ENCODE measurements at places on chromosomes 3 and 15.

DNA sequence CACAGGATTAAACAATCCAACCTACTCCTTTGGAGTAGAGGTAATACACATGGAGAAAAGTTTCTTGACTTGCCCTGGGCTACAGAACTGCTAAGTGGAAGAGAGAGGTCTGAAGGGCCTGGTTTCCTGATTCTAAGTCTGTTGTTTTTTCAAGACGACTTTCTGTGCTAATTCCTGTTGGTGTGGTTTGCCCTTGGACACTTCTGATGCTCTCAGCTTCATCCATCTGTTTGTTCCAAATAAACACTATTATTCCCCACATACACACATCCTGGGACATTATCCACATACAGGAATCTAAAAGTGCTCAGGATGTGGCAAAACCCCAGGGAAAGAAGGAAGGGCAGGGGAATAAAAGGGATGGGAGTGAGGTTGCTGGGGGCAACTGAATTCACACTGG lies 393.5 kb upstream of the TBL1XR1 start:
- DNase-seq, result no peak

GRCh38 chr3:8658306-8659212 lies 14.0 kb upstream of the SSUH2 start:
- no peak for DNase-seq

GRCh38 chr15:67383899-67384298 lies 129.3 kb downstream of the IQCH start:
- DNase-seq, result no peak

- no peak for DNase-seq
Observed at GRCh38 chr3:85182975-85183752, 224.4 kb downstream of the CADM2 start.

- DNase-seq, result no peak
Observed at GRCh38 chr3:59573911-59574310, 524.1 kb upstream of the CFAP20DC start.

DNA sequence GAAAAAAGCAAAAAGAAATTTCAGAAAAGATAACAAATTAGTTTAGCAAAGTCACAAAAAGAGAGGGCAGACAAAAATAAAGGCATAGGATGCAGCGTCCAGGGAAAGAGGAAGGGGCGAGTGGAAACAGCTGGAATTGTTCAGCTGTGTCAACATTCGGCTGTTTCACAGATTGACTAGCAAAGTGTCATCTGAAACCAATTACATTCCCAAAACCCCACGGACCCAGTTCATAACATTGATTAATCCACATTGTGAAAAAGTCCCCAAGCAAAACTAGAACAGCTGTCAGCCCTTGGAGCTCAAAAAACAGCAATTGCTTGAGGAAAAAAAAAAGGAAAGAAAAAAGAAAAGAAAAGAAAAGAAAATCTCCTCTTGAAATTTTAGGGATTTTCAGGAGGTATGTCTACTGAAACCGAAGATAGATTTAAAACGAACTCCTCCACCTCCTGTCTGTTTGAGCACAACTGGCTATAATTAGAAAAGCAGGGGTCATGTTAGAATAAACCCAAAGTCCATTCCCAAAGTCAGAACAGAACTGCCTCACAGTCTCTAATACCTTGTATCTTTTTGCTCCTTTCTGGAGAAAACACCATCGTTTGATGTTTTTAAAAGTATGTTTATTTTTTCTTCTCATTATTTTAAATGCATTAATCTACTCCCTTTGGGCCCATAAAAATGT lies 159.6 kb downstream of the RORA start:
- DNase-seq, result no peak

GRCh38 chr15:88624156-88624970 lies 3.2 kb downstream of the AEN start:
- DNase-seq, result no peak

DNA sequence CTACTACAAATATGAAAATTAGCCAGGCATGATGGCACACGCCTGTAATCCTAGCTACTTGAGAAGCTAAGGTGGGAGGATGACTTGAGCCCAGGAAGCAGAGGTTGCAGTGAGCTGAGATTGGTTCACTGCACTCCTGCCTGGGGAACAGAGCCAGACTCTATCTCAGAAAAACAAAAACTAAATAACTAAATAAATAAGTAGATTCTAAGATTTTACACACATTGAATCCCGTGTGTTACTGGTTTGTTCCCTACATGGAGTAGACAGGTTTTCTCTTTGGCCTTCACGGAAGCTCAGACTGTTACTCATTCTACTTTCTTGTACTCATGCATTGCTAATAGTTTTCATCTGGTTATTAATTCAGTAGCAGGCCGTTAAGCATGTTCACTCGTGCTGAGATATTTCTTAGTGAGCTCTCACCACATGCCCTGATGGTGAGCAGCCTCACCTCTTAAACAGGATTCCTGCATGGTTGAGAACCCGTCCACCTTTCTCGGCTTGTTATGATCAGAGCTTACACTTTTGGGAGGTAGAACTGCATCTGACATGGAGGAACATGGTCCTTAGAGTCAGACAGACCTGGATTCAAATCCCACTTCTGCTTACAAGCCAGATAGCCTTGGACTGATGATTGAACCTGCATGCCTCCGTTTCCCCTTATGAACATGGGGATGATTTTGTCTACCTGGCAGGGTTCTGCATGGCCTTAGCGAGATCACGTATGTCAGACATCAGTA lies 49.1 kb downstream of the CMTM7 start:
- DNase-seq, result no peak

DNA sequence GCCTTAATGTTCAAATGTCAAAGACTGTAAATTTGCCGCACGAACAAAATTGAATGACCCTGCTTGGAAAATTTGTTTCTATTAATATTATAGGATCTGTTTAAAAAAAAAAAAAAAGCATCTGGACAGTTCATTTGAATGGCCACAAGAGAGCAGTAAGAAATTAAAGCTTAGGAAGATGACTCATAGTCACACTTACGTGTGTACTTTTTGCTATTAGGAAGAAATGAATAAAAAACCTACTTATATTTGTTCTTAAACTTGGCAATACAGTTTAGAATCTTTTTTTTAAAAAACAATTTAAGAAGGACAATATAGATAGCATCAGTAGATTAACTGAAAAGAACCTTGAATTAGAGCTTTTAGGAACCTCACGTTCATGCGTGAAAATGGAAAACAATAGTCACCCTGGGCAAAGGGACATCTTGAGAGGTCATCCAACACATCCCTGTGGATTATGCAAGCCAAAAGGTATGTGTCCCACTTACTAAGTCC lies 621.8 kb downstream of the MECOM start:
- no peak for DNase-seq

DNA sequence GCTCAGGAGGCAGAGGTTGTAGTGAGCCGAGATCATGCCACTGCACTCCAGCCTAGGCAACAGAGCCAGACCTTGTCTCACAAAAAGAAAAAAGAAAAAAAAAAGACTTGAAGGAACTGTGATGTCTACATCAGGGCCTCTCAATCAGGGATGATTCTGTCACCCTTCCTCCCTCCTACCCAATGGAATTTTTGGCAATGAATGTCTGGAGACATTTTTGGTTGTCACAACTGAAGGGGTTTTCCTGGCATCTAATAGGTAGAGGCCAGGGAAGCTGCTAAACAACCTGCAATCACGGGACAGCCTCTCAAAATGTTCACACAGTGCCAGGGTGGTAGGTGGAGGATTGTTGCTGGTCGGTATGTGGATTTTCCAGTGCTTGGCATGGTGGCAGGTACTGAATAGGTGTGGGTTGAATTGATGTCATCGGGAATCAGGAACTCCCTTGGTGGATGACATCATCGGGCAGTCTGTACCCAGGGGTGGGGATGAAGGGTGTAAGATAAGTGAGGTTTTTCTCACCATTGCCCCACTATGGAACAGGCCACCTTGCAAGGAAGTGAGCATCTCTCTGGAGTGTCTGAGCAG lies 71.3 kb downstream of the MESD start:
- DNase-seq, result no peak

- DNase-seq, result no peak
Observed at GRCh38 chr3:128882719-128883118, 3.3 kb downstream of the ACAD9 start.

GRCh38 chr3:188729422-188729821 lies 442.3 kb upstream of the TPRG1 start:
- DNase-seq, result no peak

- DNase-seq, result no peak
Observed at GRCh38 chr3:111968319-111969054, 10.3 kb upstream of the ABHD10 start.

DNA sequence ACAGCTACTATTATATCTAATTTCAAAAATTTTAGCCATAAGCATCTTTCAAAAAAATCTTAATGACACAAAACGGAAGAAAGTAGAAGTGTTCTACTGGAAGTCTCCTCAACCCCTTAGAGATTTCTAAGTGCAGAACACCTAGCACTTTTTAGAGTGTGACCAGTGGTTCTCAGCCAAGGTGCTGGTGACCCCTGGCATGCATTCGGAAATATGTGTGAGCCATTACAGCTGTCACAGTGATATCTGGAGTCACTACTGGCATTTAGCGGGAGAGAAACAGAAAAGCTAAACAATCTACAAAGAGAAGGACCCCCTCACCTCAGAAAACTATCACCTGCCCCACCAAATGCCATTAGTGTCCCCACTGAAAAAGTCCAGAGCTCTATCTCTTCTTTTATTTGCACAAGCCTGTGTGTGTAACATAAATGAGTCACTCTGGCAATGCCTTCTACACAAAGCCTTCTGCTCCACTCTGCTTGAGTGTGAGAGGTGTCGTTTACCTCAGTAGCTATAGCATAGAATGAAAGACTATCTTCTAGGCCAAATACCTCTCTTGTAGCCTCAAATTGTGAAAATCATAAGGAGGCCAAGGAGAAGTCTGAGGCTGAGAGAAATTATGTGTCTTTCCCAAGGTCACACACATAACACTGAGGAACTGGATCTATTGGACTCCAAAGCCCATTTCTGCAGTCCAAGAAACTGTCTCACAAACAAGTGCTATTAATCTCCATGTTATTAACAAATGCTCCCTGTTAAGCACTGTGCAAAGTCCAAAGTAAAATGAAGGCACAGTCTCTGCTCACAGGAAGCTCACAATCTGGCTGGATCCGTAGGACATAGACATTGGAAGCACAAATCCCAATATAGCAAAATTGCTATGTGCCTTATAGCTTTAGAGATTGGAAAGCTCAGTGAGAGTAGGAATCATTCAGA lies 28.5 kb upstream of the KCNMB2 start:
- DNase-seq, result no peak

GRCh38 chr3:55409806-55410205 lies 77.3 kb downstream of the WNT5A start:
- DNase-seq, result no peak

- DNase-seq, result no peak
Observed at GRCh38 chr15:61807281-61807929, 252.8 kb downstream of the VPS13C start.

- DNase-seq, result no peak
Observed at GRCh38 chr15:92907896-92908712, 8.0 kb downstream of the CHD2 start.

DNA sequence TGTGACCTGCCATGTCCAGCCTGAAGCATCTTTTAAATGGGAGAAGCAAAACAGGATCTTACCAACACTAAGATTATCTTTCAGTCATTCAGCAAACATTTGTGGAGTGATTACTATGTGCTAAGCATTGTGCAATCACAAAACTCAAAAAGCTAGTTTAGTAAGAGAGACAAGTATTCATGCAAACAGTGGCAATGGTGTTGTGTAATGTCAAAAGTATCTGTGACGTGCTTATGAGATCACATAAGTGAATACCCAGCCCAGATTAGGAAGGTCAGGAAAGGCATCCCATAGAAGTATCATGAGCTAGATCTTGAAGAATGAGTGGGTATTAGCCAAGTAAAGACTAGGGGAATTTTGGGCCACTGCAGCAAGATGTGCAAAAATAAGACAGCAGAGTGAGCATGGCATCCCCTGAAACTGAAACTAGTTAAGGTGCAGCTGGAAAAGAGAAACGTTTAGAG lies 32.1 kb downstream of the SEC62 start:
- no peak for DNase-seq

- DNase-seq, result no peak
Observed at GRCh38 chr3:170228093-170228766, 6.0 kb downstream of the PRKCI start.

Data from stimulated activated CD8-positive, alpha-beta memory T cell treated with anti-CD3 and anti-CD28 coated beads, Interleukin-15, amount 100 ng/mL, for 24 hours (primary cell).